ENCODE measurements at places on chromosomes 6 and 20. TPM values are rescaled to one million over a fixed set of nuclear protein-coding genes. Genes with fewer than 3 reads are reported as not detected.

The KIF13A gene
- 21.3 TPM for total RNA-seq

The LRRC73 gene
- 0.22 TPM for total RNA-seq

The LY6G5B gene
- total RNA-seq, result 5.3 TPM

The ZKSCAN8 gene
- total RNA-seq, result 12.0 TPM

The TCFL5 gene
- 15.8 TPM for total RNA-seq

The LAMA5 gene
- total RNA-seq, result 308 TPM

The SPEF1 gene
- 2.0 TPM for total RNA-seq

The GABRR1 gene
- not detected for total RNA-seq

DNA sequence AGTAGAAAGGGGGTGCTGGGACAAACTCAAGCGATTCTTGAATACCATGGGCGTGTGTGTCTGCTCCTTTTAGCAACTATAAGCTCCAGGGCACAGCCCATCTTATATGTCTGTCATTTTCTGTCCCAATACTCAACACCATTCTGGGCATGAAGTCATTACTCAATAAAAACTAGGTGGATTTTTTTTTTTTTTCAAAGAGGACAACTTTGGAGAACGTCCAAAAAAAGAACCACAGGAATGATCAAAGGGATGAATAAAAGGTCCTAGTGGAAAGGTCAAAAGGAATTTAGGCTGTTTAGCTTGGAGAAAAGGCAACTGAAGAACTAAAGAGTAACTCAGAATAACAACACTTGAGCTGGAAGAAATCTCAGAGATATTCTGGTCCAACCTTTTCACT, 24.4 kb downstream of the UQCC1 start:
- DNase-seq, result peak; percentile 72

DNA sequence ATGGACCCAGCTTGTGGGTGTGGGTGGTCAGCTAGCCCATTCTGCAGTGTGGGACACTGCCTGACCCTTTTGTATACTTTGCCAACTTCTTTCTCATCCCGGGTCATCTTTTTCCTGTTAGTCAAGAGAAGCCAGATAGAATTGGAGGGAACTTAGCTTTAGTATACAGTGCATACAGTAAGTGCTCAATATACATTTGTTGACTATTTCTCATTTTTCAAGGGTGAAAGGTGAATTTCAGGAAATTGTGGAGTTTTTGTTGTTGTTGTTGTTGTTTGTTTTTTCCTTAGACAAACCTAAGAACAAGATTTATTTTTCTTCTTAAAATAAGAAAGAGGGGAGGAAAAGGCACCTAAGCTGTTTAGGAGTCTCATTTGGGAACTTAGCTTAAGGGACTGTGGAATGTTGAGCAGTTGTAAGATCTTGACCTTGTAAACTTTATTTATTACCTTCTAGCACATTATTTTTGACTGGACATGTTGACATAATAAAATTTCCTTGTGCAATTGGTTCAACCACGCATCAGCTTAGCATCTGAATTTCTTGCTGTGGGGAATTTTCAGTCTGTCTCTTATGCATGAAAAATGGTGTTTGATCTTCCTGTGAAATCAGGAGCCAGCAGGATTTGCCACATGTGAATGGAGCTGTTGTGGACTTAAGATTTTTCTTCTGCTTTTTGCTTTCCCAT, 113.6 kb downstream of the ARID1B start:
- no peak for DNase-seq

GRCh38 chr20:61222699-61223098, 29.4 kb upstream of the CDH4 start:
- DNase-seq, result no peak

DNA sequence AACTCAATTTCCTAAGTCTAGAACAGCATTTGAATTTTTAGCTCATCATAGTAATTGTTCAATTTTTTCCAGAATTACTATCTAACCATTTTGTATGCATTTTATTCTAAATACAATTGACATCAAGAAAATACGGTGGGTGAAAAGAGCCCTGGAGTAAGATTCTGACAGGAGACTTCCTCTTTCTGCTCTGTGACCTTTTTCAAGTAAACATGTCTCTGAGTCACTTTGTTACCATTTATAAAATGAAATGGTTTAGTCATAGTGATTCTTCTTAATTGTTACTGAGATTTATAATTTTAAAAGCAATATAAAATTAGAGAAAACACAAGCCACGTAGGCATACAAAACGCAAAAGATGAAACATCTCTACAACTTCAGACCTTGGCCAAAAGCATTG, 80.2 kb downstream of the PLCB1 start:
- peak; percentile 25 for DNase-seq

- no peak for DNase-seq
Observed at GRCh38 chr20:41748756-41749582, 130.8 kb upstream of the CHD6 start.

DNA sequence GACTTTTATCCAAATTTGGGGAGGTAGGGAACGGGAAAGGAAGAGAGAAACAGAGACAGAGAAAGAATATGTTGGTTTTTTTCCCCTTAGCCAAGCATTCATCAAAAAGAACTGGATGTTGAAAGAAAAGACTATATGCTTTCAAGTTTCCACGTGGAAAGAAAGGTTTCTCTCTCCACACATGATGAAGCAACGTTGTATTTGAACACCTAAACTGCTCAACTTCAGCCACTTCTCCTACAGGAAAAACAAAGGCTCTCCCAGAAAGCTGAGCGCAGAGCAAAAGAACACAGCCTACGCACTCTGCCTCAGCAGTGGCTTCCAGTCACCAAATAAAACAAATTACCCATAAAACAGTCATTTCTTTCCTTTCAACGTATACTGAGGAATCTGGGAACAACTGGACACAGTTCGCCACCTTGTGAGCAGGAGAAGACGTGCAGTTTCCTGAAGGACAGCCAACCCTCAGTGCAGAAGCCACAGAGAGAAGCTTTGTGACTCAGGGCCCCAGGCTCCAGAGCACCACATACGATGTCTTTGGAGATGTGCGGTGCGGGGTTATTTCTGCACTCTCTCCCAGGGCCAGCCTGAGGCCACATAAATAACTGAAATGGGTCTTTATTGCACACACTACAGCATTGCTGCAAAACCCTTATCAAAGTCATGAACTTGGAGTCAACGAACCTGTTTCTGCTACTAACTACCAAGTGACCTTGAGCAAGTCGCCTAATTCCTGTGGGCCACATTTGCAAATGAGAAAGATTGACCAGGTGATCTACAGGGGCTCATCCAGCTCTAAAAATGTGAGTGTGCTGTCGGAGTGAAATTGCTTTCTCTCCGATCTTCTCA, 10.1 kb downstream of the IL17F start:
- peak; percentile 90 for DNase-seq

GRCh38 chr6:37691904-37692806, 5.5 kb downstream of the MDGA1 start:
- peak; percentile 85 for DNase-seq

DNA sequence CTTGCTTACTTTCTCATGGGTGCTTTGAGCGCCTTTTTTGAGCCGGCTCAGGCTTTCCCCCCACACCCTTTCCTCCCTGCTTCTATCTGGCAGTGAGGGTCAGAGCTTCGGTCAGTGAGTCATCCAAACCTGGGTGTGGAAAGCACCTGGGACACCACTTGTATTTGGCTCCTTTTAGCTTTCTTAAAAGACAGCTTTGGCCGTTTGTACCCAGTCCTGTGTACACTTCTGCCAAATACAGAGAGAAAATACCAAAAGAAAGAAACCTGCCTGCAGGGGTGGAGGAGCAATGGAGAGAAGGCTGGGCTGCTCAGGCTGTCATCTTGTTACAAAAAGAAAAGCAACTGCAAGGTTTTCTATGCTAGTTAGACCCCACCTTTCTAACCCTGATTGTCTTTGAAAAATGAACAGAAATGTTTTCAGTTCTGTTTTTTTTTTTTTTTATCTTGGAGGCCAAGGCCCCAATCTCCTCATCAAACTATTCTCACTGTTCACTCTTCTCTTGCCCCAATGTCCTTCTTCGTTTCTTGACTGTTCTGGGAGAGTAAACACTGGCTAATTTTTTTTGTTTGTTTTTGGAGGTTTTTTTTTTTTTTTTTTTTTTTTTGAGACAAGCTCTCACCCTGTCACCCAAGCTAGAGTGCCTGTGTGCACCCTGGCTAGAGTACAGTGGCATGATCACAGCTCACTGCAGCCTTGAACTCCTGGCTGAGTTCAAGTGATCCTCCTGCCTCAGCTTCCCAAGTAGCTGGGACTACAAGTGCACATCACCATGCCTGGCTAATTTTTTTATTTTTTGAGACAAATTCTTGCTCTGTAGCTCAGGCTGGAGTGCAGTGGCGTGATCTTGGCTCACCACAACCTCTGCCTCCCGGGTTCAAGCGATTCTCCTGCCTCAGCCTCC, 76.4 kb downstream of the SSR1 start:
- DNase-seq, result peak; percentile 87

- DNase-seq, result peak; percentile 84
Observed at GRCh38 chr6:105608711-105609374, 206.0 kb upstream of the PREP start.
